Thymus (tissue), 14 donors: ENCODE measurements at places on chromosomes 6 and 20. TPM values are rescaled to one million over a fixed set of nuclear protein-coding genes. Genes with fewer than 3 reads are reported as not detected.

GRCh38 chr6:154241581-154241980 is 115.0 kb downstream of the IPCEF1 start:
- no peak overlapping the region for H3K4me3 ChIP-seq
- H3K4me1 ChIP-seq = peaks cover 13% of the 10 kb centered on the region
- H3K36me3 ChIP-seq = no peaks in the 10 kb centered on the region
- H3K27me3 ChIP-seq = no peaks in the 10 kb centered on the region
- H3K27ac ChIP-seq = no peak overlapping the region
- no peak for DNase-seq

DNA sequence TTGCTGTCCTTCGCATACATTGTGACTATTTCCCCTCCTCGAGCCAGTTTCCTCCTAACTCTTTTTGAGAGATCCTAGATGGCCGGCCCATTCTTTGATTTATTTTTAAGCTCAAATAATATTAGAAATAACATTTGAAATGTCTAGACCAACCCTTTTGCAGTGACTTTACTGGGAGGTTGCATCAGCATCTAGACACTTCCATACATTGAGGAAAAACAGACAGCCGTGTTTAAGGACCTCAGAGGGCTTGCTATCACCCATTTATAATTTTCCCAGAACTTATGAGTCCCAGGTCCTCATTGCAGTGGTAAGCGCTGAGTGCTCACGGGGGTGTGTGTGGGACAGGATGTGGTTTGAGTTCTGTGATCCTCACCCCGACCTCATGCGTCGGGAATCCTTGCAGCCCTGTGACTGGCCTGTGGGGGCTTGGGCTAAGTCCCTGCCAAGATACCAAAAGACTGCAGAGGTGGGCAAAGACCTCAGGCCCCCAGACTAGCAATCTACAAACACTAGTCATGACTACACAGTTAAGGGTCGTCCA is at the start of gene GPX5:
Gene GPX5 (plus strand): TSS at position 386 of the 544 bp plus-strand sequence. CDS start 133 bp downstream, at position 519.
- DNase-seq = no peak
- no peak within 1 kb of the TSS for H3K4me3 ChIP-seq
- no peaks in the 10 kb centered on the region for H3K27me3 ChIP-seq
- H3K36me3 ChIP-seq = no peaks in the 10 kb centered on the region

- no peaks in the 10 kb centered on the region for H3K27me3 ChIP-seq
- no peak overlapping the region for H3K27ac ChIP-seq
- H3K4me1 ChIP-seq = peaks cover 29% of the 10 kb centered on the region
- DNase-seq = no peak
- H3K4me3 ChIP-seq = peak overlapping the region; percentile 99
Observed at GRCh38 chr20:37528446-37529213, 954 bp upstream of the BLCAP start.

DNA sequence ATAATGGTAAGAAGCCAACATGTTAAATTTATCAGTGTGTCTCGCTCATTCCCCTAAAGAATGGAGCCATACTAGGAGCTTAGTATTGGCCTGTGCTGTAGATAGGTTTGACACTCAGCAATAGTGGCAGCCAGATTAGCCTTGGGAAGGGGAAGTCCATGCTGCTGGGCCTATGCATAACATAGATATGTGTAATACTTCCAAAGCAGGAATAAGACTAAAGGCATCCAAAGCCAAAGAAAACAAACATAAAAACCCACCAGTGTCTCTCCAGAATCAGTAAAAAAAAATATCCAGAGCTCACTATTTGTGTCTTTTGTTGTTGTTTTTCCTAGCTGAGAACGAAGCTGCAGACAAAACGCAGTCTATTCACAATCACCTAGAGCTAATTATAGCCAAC is 104.2 kb upstream of the STXBP5 start:
- H3K36me3 ChIP-seq = no peaks in the 10 kb centered on the region
- no peak overlapping the region for H3K4me3 ChIP-seq
- H3K4me1 ChIP-seq = no peaks in the 10 kb centered on the region
- no peaks in the 10 kb centered on the region for H3K27me3 ChIP-seq
- DNase-seq = no peak

- H3K4me1 ChIP-seq = no peaks in the 10 kb centered on the region
- no peak overlapping the region for H3K27ac ChIP-seq
- no peak overlapping the region for H3K4me3 ChIP-seq
- peaks cover 4% of the 10 kb centered on the region for H3K27me3 ChIP-seq
- no peaks in the 10 kb centered on the region for H3K36me3 ChIP-seq
Observed at GRCh38 chr20:61934716-61935530, 130.8 kb downstream of the TAF4 start.

- H3K4me1 ChIP-seq = no peaks in the 10 kb centered on the region
- no peak overlapping the region for H3K4me3 ChIP-seq
- H3K27me3 ChIP-seq = no peaks in the 10 kb centered on the region
- H3K27ac ChIP-seq = no peak overlapping the region
- no peaks in the 10 kb centered on the region for H3K36me3 ChIP-seq
- DNase-seq = no peak
Observed at GRCh38 chr6:119030759-119031158, 47.7 kb downstream of the FAM184A start.

GRCh38 chr6:11972806-11973205 is 39.3 kb upstream of the HIVEP1 start:
- no peak overlapping the region for H3K27ac ChIP-seq
- peaks cover 12% of the 10 kb centered on the region for H3K4me1 ChIP-seq
- no peak overlapping the region for H3K4me3 ChIP-seq
- no peaks in the 10 kb centered on the region for H3K36me3 ChIP-seq

DNA sequence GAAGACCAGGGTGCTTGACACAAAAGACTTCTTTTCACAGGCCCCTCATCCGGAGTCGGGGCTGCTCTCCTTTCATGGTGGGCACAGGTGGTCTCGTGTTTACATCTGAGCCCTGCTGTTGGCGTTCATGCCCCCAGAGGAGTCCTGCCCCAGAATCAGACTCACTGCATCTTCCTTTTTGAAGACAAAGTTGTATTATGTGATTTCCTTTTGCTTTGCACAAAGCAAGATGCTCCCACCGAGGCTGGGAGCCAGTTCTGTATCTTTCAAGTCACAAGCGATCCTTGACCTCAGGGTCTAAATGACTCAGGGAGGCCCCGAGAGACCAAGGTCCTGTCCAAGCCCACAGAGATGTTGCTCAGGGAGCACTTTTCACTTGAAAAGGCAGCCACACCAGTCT is 330.5 kb downstream of the THBS2 start:
- H3K27ac ChIP-seq = no peak overlapping the region
- no peaks in the 10 kb centered on the region for H3K27me3 ChIP-seq
- no peak for DNase-seq

DNA sequence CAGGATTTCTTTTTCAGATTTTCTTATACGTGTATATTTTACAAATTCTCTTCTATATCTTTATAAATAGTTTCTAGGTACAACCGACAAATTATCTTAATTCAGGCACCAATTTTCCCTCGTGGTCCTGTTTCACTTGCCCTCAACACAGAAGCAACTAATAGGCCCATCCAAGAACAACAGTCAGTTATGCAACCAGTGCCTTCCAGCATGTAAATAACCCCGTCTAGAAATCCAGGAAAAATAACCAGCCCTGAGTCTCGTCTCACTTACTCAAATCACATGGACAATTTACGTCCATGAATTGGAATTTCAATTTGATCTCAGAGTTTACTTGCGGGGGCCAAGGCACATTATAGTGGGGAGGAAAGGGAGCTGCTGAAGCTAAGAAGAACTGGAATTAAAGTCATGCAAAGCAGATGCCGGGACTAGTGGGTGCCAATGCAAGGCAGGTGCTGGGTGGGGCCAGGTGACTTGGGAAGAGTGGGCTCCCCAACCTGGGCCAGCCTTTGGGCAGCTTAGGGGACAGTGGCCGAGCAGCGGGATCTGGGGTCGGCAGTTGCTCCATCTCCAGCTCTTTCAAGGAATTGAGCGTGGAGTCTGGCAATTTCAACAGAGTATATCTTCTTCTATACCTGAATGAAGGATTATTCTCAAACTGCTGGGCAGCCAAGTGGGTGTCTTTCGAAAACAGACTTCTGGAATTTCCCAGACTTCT is 121.7 kb downstream of the EDN3 start:
- DNase-seq = no peak
- H3K27me3 ChIP-seq = no peaks in the 10 kb centered on the region
- H3K36me3 ChIP-seq = no peaks in the 10 kb centered on the region
- H3K4me1 ChIP-seq = no peaks in the 10 kb centered on the region
- H3K4me3 ChIP-seq = no peak overlapping the region

DNA sequence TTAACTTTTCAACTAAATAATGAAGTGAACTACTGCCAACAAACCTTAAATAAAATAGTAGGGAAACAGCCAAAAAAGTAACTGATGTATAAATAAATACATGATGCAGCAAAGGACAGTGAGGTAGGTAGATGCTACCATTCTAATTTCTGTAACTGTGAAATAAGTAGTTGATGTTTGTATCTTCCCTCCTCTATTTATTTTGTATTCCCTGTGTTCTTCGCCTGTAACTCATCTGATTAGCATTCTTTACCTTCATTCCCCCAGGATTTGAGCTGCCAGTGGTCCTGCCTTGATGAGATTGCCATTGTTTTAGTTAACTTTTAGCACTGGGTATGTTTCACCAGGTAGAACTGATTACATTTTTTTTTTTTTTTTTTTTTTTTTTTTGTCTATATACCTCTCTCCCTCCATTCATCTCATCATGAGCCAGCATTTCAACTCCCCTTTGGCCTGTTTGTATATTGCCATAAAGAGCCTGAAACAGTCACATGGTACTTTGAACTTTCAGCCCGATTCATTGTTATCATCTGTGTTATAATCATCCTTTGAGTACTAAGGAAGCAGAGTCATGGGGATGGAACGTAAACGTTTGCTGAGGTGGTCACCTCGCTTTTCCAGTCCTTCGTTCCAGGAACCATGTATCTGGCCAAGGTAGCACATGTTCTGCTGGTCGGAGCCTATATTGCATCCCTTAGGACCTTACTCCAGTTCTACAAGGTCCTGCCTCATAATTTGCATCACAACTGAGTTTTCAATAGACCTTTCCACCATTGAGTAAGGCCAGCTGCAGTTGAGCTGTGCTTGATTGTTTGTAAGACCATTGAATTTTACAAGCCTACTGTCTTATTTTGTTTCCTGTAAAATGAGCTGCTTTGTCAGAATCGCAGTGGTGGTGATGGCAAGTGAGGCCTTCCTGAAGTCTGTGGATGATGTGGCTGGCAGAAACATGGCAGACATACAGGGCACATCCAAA is 107.6 kb downstream of the JAG1 start:
- DNase-seq = no peak
- no peak overlapping the region for H3K27ac ChIP-seq
- peaks cover 3% of the 10 kb centered on the region for H3K36me3 ChIP-seq
- no peaks in the 10 kb centered on the region for H3K27me3 ChIP-seq
- H3K4me3 ChIP-seq = no peak overlapping the region

- no peak for DNase-seq
- H3K4me1 ChIP-seq = no peaks in the 10 kb centered on the region
- H3K27ac ChIP-seq = no peak overlapping the region
- no peaks in the 10 kb centered on the region for H3K27me3 ChIP-seq
Observed at GRCh38 chr6:119628691-119629594, 279.4 kb upstream of the MAN1A1 start.

DNA sequence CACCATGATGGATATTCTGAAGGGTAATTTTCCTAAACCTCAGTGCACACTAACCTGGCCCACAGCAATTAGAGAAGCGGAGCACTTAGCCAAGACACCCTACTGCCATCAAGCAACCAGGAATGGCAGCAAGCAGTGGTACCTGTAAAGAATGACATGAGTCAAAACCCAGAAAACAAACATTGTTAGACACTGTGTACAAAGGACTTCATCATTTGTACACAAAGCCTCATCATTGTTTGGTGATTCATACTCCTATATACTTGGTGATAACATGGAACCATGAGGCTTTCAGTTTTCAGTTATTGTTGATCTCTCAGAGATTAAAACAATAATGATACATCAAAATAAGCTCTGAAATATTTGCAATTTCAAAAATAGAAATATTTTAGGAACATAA is 74.6 kb downstream of the MLIP start:
- H3K36me3 ChIP-seq = no peaks in the 10 kb centered on the region
- no peaks in the 10 kb centered on the region for H3K4me1 ChIP-seq
- no peak for DNase-seq
- no peaks in the 10 kb centered on the region for H3K27me3 ChIP-seq
- H3K27ac ChIP-seq = no peak overlapping the region

- H3K27me3 ChIP-seq = no peaks in the 10 kb centered on the region
- H3K4me1 ChIP-seq = no peaks in the 10 kb centered on the region
- no peak overlapping the region for H3K27ac ChIP-seq
- no peak for DNase-seq
- no peaks in the 10 kb centered on the region for H3K36me3 ChIP-seq
- H3K4me3 ChIP-seq = no peak overlapping the region
Observed at GRCh38 chr6:53109612-53110011, 39.0 kb downstream of the GCM1 start.

DNA sequence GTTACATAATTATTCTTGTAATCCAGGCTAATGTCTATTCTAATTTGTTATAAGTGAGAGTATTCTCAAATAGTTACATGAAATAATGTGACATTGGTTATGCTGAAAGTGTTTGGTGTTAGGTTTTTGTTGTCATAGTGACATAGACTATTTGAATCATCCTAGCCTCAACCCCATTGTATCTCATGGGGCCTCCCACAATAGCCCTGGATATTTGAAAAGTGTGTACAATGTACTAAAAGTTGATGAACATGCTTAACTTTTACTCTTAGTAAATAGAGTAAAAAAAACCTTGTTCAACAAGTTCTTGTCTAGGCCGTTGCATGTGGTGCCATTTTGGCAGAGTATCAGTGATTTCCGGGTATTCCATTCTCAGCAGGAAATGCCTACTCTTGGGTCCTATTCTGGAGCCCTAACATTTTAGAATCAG is 83.0 kb downstream of the RTN4IP1 start:
- no peaks in the 10 kb centered on the region for H3K4me1 ChIP-seq
- peak overlapping the region; percentile 1 for H3K27ac ChIP-seq
- H3K4me3 ChIP-seq = no peak overlapping the region
- no peaks in the 10 kb centered on the region for H3K27me3 ChIP-seq
- H3K36me3 ChIP-seq = peaks cover 15% of the 10 kb centered on the region
- no peak for DNase-seq

DNA sequence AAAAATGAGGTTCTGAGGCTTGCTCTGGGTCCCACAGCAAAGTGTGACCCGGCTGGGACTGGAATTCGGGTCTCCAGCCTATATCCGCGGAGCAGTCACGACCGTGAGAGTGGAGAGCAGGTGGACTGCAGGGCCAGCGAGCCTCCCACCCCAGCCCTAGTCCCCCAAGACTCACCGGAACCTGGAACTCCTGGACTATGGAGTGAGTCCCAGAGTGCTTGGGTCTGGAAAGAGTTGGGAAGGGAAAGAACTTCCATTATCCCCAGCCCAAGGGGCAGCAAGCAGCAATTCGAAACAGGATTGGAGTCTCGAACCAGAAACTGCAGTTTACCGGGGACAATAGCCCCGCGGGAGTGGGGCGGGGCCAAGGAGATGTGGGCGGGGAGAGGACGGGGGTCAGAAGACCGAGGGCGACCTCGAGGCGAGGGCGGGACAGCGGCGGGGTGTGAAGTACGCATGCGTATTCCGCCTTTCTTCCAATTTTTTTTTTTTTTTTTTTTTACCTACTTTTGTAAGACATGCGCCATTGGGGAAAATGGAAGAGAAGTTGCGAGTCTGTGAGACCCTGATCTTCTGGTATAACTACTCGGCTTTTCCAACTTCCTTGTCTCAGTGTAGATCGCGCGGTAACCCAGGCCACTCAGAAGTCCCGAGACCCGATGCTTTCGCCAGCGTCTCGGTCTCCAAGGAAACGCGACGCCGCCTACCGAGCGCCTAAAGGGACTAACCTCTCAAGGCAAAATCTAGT is at the start of gene C20orf96:
Gene C20orf96 (minus strand): TSS at position 667 of the 748 bp plus-strand sequence. CDS start 140 bp downstream, at position 527.
- peak within 1 kb of the TSS; percentile 66 for H3K4me3 ChIP-seq
- H3K4me1 ChIP-seq = peaks cover 16% of the 10 kb centered on the region
- peak within 1 kb of the TSS; percentile 78 for H3K27ac ChIP-seq
- no peaks in the 10 kb centered on the region for H3K27me3 ChIP-seq

Gene DEFB132
- total RNA-seq = not detected

Gene SAMD10
- 3.4 TPM for total RNA-seq

Gene PRSS35
- total RNA-seq = 1.7 TPM

Gene RAET1L
- total RNA-seq = 0.28 TPM
